ENCODE measurements at places on chromosomes 12 and 14.

DNA sequence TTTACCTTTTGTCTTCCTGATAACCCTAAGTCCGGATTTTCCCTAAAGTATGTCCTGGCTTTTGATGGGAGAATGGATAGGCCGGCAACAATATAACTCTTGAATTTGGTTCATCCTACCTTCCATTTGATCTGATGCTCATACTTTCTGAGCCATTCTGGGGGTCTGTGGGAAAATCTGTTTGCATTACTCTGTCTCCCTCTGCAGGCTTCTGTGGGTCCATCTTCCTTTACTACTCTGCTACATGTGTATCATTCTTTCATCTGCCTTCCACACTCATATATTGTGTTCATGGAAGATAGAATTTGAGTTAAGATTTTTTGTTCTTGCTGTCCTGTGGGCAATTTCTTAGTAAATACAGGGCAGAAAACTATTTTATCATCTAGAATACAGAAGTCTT lies 101.5 kb downstream of the NAV3 start:
- DNase-seq = no peak

DNA sequence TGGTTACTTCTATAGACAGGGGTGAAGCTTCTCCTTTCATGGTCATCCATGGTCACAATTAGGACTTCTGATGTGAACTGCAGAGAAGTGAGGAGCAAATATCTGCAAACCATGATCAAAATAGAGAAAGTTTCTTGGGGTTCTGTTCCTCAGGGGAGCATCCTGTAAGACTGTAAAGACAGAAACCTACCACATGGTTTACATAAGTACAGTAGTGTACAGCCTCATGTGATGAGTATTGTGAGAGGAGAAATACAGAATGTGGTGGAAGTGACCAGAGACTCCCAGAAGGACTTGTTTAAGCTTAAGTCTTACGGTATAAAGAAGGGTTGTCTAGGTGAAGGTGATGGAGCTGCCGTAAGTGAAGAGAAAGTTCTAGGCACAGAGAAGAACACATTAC lies 484.7 kb downstream of the LRIG3 start:
- no peak for DNase-seq

GRCh38 chr12:2687058-2687457 lies 107.7 kb upstream of the FKBP4 start:
- DNase-seq = no peak

DNA sequence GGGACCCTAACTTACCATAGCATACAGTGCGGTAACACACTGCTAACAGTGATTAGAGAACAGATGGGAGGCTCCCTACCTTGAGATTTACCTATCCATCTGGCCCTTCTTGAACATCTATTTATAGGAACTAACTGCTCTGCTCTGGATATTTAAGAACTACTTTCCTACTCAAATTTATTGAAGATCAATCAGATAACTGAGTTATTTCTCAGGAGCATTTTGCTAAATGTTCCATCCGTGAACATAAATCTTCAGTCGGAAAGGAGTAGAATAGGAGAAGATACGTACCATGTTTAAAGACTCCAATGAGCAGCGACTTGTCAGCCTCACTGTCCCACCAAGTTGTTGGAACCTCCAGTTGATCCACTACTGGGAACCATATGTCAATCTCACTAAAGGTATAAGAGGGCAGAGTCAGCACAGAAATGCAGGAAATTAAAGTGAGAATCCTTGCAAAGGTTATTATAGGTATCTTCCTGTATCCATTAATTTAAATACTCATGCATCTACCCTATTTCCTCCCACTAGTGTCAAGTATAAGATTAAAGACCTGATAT lies 15.6 kb upstream of the SUPT16H start:
- DNase-seq = no peak

DNA sequence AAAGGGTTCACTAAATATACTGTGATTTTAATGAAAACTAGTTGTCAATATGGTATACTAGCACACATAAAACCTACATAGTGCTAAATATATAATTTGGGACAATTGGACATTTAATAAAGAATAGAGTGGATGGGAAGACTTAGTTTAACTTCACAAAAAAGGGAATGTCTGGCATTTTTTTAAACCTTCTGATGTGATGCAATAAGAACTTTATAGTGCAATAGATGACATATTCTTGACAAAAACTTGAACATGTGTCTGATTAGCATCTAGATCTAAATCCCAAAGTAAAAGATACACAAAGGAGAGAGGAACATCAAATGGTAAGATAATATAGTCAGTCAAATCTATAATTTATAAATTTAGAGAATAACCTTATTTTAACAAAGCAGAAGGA lies 488.3 kb upstream of the SYT1 start:
- no peak for DNase-seq

- DNase-seq = no peak
Observed at GRCh38 chr14:86626530-86626929, 1096.6 kb downstream of the FLRT2 start.

DNA sequence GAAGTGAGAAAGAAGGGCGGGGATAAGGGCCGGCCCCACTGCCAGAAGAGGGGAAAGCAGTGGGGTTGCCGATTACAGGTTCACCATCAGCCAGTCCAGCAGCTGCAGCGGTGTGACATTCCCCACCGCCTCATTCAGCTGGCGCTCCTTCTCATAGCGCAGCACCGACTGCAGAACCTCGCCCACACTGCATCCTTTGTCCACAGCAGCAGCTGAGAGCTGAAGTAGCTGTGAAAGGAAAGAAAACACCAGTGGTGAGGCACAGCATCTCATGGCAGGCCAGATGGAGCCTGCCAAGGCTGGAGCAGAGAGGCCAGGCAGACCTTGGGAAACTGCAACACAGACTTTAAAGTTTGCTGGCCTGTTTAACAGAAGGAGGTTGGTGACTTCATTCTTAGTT lies 33.2 kb downstream of the AKAP3 start:
- DNase-seq = no peak

GRCh38 chr12:51393676-51394545 lies 2.7 kb upstream of the GALNT6 start:
- no peak for DNase-seq

- no peak for DNase-seq
Observed at GRCh38 chr14:59301354-59301753, 112.9 kb downstream of the DAAM1 start.

DNA sequence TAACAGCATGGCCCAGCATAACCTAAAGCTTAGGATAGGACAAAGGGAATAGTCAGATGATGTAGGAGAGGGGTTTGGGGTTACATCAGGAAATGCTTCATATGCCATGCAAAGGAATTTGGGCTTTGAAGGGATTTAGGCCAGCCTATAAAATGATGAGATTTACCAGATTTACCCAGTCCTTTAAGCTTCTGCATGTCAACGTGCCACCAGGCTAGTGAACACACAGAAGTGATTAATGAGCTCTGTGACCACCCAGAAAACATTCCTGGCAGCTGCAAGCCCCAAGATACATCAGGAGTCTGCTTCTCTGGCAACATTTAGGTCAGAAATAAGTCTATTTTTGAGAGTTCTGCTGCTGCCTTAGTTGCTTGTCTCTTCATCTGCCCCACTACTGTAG lies 118.3 kb downstream of the LRIG3 start:
- DNase-seq = no peak

DNA sequence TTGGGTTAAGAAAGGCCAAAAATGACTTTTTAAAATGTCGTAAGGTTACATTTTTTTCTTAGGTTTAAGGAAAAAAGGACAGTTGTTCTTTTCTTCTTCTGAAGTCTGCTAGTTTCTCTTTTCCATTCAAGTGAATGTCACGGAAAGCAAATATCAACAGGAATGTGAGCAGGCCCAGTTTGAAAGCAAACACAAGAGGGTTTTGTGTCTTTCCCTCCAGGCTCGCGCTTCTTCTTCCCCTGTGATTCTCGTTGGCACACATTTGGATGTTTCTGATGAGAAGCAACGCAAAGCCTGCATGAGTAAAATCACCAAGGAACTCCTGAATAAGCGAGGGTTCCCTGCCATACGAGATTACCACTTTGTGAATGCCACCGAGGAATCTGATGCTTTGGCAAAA lies 85.4 kb downstream of the LRRK2 start:
- no peak for DNase-seq

- no peak for DNase-seq
Observed at GRCh38 chr14:32336702-32337101, 7.6 kb downstream of the AKAP6 start.

- DNase-seq = no peak
Observed at GRCh38 chr14:94307410-94307992, 14.4 kb upstream of the SERPINA10 start.

GRCh38 chr14:62189698-62190097 lies 427.5 kb downstream of the SNAPC1 start:
- no peak for DNase-seq

GRCh38 chr14:49858383-49858782 lies 5.8 kb upstream of the NEMF start:
- no peak for DNase-seq

DNA sequence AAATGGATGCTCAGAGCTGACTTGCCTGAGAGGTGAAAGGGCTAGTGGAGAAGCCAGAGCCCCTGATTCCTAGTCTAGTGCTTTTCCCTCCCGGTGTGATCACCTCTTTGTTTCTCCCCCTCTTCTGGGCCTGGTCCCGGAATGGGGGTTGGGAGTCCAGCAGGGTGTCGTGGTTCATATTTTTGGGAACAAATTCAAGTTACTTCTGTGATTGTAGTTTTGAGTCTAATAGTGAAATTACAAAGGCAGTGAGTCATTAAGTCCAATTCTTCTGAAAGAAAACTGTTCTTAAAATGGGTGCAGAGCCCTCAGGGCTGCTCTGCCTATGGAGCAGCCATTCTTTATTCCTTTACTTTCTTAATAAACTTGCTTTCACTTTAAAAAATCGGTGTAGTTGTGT lies 7.6 kb downstream of the SUSD6 start:
- DNase-seq = no peak

DNA sequence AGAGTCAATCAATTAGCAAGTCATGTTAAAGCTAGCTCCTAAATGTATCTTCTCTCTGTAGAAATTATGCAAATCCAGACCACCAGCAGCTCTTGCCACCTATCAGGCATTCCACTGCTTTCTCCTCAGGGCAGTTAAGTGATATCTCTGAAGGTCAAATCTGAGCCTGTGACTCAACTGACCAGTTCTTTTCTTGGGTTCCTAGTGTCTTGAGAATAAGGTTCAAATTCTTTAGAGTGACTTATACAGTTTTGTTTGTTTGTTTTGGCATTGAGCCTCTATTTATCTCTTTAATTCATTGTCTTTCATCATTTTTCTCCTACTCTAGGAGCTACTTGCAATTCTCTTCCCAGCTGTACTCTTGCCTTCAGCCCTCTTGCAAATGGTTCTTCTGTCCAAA lies 2.5 kb upstream of the LRIG3 start:
- no peak for DNase-seq

DNA sequence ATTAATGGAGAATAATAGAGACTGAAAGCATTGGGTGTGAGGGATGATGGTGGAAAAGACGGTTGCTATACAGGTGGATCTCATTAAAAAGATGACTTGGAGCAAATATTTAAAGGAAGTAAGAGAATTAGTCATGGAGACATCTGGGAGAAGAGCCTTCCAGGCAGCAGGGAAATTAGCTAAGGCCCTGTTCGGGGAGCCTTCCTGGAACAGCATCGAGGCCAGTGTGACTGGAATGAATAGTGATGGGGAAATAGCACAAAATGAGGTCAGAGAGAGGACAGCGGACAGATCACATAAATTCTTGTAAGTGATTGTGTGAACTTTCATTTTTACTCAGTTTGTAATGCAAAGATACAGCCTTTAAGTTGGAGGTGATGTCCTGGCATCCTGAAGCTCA lies 842.3 kb downstream of the SLC6A15 start:
- no peak for DNase-seq

DNA sequence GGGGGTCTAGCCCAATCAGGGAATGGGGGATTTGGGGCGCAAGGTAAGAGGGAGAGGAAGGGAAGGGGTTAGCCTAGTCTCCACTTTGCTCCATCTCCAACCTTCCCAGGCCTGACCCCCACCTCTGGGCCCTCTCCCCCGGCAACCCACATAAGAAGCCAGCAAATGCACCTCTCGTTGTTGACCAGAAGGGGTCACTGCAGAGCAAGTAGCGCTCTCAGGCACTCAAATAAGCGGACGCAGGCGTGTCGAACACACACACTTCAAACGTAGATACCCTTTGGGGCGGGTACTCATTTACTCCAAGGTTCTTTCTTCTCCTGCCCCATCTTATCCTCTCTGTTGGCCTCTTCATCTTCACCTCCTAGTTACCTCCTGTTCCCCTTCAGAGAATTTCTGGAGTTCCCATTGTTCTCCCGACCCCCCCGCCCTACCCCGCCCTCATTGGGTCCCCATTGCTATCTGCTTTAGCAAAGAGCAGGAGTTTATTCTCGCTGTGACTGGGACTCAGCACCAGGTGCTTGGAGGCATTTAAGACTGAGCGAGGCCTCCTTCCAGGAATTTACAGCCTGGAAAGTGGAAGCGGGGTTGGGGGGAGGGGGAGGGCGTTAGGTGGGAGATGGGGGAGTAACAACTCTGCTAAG lies 1.5 kb upstream of the SRRM4 start:
- DNase-seq = no peak

Data from chondrocyte (in vitro differentiated cells).